ENCODE measurements at places on chromosomes 12 and 14.

- no peak for DNase-seq
Observed at GRCh38 chr12:132514838-132515237, 24.9 kb downstream of the FBRSL1 start.

GRCh38 chr12:47797441-47797840, 22.3 kb downstream of the HDAC7 start:
- DNase-seq: no peak

- no peak for DNase-seq
Observed at GRCh38 chr14:54117924-54118323, 161.3 kb upstream of the BMP4 start.

- no peak for DNase-seq
Observed at GRCh38 chr12:132710043-132710404, 618 bp upstream of the PGAM5 start.

DNA sequence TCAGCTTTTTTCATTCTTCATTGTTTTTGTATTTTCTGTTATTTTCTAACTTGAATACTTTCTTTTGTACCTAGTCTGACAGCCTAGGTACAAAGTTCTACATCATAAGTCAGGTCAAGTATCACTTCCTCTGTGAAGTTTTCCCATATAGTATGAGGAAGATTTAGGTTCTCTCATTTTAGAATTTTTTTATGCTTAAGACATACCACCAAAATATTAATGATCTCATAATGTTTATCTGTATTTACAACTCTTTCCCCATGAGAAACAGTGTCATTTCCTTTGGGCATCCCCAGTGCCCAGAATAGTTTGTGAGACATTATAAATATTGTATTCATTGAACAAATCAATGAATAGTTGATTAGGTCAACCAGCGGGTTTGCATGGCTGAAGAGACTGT, 3.1 kb upstream of the ATF7IP start:
- no peak for DNase-seq

GRCh38 chr14:74085047-74085637, 386 bp downstream of the LIN52 start:
- no peak for DNase-seq

GRCh38 chr12:24900196-24900595, 48.7 kb downstream of the BCAT1 start:
- DNase-seq: no peak

- no peak for DNase-seq
Observed at GRCh38 chr14:95713596-95714371, at the start of gene TCL1A. TCL1A (minus strand) TSS chr14:95714125; CDS start chr14:95714066, 59 bp downstream.

DNA sequence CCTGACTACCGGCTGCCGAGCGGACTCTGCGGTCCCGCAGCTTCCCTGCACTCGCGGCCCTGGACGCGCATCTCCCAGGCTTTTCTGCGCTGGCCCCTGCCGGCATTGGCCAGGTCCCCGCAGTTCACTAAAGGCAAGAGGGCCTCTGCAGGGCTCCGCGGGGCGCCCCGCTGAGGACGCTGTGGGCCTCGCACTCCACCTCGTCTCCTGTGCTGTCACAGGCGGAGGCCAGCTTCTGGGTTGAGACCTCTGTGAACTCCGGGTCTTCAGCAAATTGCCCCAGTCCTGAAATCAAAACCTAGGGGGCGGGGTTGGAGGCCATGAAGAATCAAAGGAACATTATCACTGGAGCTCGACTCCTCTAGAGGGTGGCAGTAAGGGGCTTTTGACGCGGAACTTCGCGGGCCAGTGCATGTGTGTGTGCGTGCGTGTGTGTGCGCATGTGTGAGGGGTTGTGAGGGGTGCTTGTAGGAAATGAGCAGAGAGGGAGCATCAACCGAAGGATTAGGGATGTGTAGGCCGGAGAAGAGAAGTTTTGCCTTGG, 68.5 kb upstream of the CAPRIN2 start:
- no peak for DNase-seq

DNA sequence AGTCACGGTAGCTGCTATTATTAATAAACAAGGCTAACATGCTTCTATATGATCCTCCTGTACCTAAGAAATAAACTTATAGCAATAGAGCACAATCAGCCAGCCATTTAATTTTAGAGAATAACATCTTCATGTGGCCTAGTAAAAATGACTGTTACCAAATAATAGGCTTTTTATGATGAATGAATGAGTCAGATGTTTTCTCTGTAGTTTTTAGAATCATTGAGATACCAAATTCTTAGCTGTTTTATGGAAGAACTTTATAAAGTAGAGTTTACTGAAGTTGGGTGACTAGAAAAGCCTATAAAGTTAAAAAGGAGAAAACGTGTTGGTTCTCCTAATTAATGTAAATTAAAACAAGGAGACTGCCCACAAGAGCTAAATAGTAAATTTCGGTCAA, 40.7 kb downstream of the WNK1 start:
- no peak for DNase-seq

- no peak for DNase-seq
Observed at GRCh38 chr12:95922231-95922630, 20.2 kb downstream of the CCDC38 start.

GRCh38 chr14:59036134-59036533, 152.3 kb upstream of the DAAM1 start:
- DNase-seq: no peak

DNA sequence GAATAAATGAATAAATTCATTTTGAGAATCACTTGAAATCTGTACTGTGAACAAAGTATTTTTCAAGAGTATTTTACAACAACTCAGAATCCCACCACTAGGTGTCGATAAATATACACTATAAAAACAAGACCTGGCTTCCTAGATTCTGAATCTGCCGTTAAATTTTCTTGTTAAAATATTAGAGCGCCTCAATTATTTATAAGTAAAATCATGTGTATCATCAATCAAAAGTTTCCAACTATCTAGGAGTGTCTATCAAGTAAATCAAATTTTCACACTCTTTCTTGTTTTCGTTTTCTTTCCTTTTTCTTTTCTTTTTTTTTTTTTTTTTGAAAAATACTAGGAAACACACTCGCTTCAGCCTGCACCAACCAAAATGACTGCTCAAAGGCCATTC, 179.2 kb upstream of the DCN start:
- DNase-seq: no peak

DNA sequence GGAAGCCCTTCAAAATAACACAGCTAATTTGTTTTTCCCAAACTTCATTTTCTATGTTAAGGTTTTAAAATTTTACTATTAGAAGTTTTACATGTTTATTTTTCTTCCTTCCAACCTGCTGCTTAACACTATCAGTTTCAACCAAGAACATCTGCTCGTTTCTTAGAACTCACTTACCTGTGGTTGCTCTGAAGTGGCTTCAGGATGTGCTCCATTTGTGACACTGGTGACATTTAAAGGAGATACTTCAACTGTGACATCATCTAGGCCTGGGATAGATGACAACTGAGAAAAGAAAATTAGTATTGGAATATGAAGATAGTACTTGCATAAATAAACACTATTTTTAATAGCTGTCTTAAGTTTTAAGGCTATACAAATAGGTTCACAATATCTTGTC, 17.9 kb downstream of the WASHC3 start:
- DNase-seq: no peak

DNA sequence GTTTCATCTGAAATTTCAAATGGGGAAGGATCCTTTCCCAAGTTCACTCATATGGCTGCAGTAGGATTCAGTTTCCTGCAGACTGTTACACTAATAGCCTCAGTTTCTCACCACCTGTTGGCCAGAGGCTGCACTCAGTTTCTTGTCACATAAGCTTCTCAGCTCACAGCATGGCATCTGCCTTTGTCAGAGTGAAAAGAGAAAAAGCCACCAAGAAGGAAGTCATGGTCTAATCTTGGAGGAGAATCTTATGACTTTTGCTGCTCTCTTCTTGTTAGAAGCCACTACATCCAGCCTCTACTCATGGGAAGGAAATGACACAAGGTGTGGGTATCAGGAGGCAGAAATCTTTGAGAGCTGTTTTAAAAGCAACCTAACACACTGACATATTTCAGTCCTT, 39.4 kb upstream of the BTG1 start:
- DNase-seq: no peak

DNA sequence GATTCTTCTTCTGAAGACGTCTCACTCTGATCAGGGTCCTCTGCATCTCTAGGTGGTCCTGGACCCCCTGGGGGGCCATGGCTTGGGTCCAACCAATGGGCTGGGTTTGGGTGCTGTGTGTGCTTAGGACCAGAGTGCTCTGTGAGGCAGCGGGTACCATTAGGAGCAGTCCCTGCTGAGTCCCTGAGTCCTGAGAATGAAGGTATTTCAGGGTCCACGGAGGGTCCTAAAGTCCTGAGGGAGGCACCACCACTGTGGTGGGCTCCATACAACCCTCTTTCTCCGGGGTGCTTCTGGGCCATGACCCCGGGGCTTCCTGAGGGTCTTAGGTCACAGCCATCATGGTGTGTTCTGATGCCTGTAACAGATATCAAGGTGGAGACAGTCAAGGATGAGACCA, 1.0 kb downstream of the DNAJC14 start:
- no peak for DNase-seq

DNA sequence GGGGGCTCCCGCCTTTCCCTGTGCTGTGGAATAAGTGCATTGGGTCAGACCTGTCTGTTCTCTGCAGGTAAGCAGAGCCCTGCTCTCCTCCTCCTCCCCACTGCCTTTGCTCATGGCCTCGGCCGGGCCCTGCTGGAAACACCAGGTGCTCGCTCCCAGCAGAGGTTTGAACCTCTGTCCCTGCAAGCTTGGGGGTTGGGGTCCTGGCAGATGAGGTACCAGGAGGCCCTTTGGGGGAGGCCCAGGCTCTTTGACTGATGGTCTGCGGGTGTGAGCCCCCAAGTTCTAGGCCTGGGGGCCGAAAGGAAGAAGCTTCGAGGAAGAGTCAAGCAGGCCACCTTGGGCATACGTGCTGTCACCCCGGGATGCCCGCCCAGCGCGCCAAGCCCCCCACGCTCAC, 22.1 kb upstream of the CEP170B start:
- DNase-seq: no peak

DNA sequence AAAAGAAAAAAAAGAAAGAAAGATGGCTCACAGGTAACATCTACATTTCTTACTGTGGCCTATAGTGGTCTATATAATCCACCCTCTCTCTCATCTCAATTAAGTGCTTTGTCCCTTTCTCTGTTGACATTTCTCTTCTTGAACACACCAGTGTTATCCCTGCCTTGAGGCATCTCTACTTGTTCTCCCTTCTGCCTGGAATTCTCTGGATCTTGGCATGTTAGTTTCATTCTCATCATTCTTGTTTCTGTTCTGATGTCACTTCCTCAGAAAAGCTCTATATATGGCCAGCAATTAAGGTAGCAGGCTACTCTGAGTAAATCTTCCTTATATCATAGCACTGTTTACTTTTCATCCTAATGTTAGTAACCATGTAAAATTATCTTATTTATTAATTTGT, 155.7 kb upstream of the PDZRN4 start:
- no peak for DNase-seq

DNA sequence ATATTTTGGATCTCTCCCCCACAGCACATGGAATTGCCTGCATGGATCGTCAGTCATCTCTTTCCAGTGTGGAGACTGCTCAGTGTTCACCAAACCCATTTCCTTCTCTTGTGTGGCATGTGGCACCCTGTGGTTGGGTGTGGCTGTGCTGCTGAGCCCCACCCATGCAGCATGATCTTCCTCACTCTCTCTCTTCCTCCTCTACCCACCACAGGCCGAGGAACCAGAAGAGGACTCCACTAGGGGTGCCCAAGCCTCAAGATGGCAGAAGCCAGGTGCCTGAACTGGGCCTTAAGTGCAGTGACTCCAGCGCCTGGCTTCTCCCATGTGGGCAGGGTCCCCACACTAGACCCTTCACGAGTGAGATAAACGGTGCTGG, 66.8 kb upstream of the GPR68 start:
- DNase-seq: no peak

GRCh38 chr12:8698879-8699278, 1.1 kb downstream of the RIMKLB start:
- DNase-seq: no peak

GRCh38 chr14:91292491-91292890, 48.0 kb upstream of the GPR68 start:
- DNase-seq: no peak

DNA sequence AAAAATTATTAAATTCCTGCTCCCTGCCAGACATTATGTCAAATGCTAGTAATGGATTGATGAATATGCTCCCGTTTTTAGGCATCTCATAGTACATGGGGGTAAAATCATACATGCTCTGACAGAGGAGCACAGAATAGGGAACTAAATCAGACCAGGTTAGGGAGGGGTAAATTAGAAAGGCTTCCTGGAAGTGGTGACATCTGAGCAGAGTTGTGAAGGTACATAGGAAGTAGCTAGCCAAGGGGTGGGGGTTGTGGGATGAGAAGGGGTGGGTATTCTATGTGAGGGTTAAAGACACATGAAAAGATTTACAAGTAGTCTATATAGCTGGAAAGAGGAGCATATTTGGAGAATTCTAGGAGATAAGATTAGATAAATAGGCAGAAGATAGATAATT, 171.7 kb upstream of the FBXO33 start:
- no peak for DNase-seq

DNA sequence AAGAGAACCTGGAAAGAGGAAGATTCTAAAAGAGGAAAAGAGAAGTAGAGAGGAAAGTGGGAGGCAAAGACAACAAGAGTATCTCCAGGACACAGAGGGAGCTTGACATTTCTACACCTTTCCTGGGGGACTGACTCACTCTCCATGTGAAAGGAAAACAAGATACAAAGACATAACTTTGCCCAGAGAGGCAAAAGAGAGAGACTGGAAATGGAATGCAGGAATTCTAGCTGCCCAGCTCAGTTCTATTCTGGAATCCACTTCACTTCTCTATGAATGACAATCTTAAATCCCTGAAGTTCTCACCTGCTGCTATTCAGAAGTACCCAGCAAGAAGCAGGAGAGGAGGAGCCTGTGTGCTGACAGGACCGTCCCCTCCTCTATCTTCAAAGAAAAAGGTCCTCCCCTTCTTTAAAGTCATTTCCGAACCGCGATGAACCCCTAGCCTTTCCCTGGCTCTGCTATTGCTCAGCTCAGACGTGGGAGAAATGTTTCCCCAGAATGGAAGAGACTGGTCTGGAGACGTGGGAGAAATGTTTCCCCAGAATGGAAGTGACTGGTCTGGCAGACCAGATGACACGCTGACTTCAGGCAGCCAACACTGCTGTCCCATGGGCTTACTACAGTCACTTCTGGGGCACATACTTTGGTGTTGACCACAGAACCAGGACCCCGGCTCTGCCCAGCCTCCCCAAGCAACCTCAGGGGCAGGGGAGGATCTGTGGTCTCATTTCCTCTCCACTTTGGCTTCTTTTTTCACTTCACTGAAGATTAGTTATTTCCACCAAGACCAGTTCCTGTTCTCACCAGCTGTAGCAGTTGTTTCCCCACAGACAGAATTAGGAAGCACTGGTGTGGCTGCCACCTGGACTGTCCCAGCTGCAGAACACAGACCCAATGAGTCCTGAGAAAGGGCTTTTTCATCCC, 8.3 kb downstream of the FMNL3 start:
- no peak for DNase-seq

DNA sequence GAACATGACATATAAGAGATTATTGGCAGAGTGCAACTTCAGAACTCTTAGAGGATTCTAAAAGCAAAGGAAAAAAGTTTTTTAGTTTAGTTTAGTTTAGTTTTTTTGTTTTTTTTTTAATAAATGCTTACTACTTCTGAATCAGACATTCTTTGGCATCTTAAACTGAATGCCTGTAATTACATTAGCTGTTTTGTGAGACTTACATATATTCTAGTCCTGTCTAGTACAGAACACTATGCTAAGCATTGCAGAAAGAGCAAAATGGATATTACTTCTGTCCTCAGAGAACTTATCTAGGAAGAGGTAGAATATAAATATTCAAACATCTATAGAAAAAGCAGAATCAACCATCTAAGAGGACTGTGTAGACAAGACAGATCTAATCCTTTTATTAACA, 133.2 kb downstream of the RAD51B start:
- no peak for DNase-seq
